Cortex of kidney (tissue), 1 donor: ENCODE measurements at places on chromosomes 12 and 14.

DNA sequence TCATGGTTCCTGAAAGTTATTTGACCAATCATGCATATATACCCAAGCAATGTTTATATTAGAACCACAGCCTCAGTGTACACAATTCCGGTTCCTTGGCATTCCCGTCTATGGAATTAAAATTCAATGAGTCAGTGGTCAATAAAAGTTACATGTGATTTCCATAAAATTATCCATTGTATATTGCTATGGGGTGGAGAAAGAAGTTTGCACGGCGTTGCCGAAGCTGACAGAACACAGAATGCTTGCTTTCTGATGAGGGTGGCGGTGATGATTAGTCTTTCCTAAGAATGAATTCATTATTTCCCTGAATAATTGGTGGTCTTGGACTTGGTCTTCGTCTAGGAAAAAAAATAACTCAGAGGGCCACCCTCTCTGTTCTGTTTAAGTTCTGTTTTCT, 214.1 kb downstream of the ANO2 start:
- no peak for DNase-seq

DNA sequence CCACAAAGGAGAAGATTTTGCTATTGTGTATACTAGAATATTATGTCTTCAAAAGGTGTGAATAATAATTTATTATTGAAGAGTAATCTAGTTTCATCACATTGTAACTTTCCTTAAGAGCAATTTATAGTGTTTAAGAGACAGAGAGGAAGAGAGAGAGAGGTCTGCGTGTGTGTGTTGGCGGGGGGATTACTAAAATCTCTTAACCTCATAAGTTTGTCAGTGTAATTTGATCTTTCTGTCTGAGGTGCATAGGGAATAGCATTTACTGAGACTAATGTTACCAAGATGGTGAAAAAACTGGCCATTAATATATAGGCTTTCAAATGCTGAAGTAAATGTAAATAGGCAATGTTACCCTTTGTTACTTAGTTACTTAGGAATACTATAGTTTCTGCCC, 48.2 kb upstream of the BTG1 start:
- no peak for DNase-seq

DNA sequence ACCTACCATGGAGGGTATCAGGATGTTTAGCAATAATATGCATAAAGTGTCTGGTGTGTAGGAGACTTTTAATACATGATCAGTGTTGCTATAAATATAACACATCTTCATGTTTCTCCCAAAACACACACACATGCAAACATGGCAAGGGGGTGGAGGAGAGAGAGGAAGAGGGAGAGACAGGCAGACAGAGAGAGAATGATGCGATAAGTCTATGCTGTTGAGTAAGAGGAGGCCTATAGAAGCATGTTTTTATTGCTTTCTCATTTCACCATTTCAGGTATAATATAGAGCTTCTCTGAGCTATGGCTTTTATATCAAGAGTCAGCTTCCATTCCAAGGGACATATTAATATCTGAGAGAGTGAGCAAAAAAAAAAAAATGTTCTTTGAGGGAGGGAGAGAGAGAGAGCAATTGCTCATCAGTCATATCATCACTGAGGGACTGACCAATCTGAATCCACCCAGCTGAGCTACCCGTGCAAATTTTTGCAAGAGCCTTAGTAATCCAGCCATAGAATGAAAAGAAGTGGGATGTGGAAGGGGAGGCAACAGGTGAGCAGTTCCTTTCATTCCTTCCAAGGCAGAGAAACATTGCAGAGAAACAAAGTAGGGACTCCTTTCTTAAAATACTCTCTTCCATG, 54.8 kb upstream of the RASSF8 start:
- no peak for DNase-seq

- no peak for DNase-seq
These were observed 814 bp downstream of the ANKRD13A start for GRCh38 chr12:109999983-110000505.

DNA sequence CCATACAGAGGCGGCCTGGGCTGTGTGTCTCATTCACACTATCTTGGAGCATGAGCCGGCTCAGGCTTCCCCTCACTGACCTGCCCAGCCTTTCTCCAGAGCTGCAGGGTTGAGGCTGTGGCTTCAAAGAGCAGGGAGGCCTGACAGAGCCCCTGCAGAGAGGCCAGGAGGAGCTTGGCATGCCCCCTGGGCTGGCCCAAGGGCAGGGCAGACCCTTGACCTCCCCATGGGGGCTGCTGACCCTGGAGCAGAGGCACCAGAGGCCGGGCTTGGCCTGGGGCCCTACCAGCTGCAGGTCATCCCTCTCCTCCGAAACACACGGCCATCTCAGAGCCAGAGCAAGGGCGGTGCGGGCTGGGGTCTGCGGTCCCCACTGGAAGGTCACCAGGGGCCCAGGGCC, 46.6 kb upstream of the FZD10 start:
- DNase-seq: no peak

GRCh38 chr12:130162745-130163460, 639 bp downstream of the FZD10 start:
- no peak for DNase-seq

DNA sequence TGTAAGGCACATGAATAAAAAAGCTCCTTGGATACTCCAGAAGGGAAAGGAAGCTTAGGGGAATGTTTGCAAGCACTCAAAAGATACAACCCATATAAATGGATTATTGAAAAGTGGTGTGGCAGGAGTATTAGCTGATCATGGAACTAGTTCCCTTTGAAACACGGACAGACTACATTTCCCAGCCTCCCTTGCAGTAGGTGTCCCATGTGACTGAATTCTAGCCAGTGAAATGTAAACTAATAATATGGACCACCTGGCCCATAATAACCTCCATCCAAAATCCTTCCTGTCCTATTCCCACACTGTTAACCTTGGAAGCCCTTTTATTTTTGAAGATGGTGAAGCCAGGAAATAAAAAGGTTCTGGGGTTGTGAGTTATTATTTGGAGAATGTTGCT, 242.3 kb downstream of the SUDS3 start:
- DNase-seq: no peak

DNA sequence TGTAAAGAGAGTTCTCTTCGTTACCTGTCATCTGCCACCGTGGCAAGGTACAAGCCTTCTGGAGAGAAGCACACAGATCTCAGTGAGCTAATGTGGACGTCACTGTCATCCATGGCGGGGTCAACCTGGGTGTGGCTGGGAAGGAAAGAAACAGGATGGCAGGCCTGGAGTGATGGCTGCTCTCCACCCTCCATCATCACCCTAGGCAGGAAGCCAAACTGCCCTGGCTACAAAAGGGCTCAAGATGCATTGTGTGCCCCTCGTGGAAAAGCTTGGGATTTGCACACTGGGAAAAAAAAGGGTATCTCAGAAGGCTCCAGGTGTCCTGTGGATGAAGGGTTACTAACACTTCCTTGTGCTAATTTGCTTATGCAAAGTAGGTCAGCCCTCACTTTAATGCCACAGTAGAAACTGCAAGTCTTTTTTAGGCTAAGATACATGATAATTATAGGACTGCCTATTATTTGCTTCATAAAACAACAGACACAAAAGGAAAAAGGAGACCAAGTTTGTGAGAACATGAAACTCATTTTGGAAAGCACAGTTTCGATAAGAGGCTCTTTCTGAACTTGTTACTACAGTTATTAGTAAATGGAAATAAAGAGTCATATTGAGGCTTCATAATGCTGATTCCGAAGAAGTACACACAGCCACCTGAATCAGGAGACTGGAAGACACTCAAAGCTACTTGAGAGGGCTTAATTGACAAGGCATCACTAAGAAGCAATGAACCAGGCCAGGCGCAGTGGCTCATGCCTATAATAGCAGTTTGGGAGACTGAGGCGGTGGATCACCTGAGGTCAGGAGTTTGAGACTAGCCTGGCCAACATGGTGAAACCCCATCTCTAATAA, 18.9 kb downstream of the RFC5 start:
- DNase-seq: no peak
